ENCODE measurements at places on chromosomes 13 and 19.

DNA sequence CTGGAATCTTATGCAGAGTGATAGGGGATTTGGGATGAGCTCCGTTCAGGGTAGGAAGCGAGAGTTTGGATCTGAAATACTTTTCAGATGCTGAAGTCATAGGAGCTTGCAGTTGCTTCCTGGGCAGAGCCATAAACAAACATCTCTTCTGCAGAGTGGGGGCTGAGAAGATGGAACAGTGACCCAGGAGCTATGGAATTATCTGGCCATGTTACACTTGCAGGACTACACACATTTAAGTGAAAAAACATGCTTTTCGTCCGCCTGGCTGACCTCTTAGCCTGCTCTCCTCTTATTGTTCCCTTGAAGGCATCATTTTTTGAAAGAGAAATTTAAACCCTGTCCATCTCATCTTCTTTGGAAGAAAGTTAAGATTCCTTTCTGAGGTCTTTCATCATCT, 40.7 kb downstream of the PSG11 start:
- no peak for DNase-seq

DNA sequence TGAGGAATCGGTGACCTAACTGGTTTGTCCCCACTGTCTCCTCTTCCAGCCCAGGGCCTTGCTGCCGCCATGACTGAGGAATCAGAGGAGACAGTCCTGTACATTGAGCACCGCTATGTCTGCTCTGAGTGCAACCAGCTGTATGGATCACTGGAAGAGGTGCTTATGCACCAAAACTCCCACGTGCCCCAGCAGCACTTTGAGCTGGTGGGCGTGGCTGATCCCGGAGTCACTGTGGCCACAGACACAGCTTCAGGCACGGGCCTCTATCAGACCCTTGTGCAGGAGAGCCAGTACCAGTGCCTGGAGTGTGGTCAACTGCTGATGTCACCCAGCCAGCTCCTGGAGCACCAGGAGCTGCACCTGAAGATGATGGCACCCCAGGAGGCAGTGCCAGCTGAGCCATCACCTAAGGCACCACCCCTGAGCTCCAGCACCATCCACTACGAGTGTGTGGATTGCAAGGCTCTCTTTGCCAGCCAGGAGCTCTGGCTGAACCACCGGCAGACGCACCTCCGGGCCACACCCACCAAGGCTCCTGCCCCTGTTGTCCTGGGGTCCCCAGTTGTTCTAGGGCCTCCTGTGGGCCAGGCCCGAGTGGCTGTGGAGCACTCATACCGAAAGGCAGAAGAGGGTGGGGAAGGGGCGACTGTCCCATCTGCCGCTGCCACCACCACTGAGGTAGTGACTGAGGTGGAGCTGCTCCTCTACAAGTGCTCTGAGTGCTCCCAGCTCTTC, 2.7 kb downstream of the ZNF574 start:
- no peak for DNase-seq

DNA sequence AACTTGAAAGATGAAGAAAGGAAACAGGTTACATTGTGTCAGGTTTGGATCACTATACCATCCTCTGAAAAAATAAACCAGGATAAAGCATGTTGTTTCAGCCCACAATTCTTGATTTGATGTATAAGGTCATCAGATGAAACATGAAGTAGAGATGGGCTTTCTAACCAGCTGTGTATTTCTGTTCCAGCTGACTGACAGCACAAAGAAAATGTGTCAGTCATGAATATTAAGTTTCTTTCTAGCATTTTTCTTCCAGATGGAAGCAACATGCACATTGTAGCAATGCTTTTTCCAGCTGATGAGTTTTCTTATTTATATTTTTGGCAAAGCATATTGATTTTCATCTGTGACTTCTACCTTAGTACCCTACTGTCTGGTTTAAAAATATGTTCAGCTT, 199.6 kb downstream of the OXGR1 start:
- no peak for DNase-seq

GRCh38 chr13:20686863-20687579, 16.5 kb upstream of the IL17D start:
- DNase-seq = no peak

DNA sequence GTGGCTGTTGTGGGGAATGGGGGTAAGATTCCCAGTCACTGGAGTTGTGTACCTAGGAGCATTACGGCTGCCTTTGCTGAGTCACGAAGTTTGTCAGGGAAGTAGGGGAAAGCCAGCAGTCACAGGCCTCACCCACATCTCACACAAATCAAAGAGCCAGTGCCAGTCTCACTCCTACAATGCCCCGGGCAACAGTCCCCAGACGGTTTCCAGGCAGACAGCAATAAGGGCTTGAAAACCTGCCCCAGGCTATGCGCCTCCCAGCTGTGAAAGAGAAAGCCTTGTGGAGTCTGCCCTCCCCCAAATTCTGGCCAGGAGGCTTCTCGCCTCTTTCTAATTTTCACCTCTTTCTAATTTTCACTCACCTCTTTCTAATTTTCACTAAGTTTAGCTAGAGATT, 142.3 kb upstream of the EDNRB start:
- no peak for DNase-seq

GRCh38 chr13:24308068-24308445, 1.3 kb upstream of the C1QTNF9 start:
- peak; percentile 35 for DNase-seq

DNA sequence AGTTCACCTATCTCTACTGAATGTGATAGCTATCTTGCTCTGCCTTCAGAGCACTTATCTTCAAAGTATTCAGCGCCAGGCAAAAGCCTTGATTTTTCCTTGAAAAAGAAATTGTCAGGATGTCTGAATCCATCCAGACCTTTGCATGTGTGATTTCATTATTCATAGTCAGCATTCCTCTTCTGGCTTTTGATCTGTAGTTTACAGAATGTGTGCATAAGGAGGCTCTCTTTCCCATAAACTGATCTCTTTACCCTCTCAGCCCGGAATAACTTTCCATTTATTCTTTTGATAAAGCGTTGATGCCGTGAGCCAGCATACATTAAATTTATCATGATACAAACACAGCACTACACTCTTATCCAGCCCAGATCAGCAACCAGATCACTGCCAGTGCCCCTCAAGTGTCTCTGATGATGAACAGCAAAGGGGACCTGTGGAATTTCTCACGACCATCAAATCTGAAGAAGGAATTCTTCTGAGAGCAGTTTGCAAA, 130.8 kb downstream of the DNAJC15 start:
- no peak for DNase-seq

GRCh38 chr19:38849860-38850435, at the start of gene HNRNPL:
TSS of gene HNRNPL (minus strand) at chr19:38849986. CDS start at chr19:38849966, 20 bp downstream.
- peak; percentile 100 for DNase-seq

GRCh38 chr19:47598407-47599349, 10.3 kb upstream of the BICRA start:
- no peak for DNase-seq

DNA sequence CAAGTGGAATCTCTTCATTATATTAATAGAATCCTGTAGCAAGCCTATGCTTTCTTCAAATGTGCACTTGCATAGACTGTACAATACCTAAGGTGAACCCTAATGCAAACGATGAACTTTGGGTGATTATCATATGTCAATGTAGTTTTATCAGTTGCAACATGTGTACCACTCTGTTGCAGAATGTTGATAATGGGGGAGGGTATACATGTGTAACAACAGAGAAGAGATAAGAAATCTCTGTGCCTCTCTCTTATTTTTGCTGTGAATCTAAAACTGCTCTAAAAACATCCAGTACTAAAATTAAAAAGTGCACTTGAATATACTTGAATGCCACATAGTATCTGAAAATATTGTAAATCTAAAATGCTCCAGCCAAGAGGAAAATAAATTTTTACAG, 820.8 kb upstream of the MIR17HG start:
- DNase-seq = no peak

DNA sequence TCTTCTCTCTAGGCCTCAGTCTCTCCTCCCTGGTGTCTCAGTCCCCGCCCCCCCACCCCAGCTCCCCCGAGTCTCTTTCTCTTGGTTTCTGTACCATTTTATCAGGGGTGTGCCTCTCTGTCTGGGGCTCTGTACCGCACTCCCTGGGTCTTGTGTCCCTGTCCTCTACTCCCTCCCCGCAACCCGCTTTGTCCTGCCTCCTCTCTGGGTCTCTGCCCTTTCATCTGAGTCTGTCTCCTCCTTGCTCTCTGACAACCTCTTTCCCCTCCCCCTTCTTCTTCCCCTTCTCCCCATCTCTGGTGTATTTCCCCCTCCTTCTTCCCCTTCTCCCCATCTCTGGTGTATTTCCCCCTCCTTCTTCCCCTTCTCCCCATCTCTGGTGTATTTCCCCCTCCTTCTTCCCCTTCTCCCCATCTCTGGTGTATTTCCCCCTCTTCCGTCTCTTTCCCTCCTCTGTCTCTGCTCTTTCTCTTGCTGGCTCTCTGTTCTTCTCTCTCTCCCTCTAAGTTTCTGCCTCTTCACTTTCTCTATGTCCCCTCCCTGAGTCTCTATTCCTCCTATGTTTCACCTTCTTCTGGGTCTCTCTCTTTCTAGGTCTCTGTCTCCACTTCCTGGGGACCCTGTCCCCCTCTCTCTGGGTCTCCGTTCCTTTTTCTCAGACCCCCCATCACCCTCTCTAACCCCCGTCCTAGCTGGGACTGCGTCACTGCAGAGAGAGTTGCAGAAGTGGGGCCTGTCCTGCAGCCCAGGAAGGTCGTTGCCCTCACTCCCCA, 2.2 kb upstream of the KCNC3 start:
- DNase-seq = no peak

DNA sequence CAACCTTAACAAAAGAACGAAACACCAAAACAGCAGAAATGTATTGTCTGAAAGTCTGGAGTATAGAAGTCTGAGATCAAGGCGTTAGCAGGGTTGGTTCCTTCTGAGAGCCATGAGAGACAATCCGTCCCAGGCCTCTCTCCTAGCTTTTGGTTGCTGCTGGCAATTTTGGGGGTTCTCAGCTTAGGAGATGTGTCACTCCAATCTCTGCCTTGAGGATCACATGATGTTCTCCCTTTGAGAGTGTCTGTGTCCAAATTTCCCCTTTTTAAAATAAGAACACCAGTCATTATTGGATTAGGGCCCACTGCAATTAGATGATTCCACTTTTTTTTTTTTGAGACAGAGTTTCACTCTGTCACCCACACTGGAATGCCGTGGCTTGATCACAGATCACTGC, 10.1 kb downstream of the KCNN1 start:
- no peak for DNase-seq

- DNase-seq = no peak
These were observed 19.7 kb upstream of the CLN5 start for GRCh38 chr13:76971851-76972829.

- DNase-seq = no peak
These were observed 44.2 kb downstream of the WASF3 start for GRCh38 chr13:26601669-26602068.

DNA sequence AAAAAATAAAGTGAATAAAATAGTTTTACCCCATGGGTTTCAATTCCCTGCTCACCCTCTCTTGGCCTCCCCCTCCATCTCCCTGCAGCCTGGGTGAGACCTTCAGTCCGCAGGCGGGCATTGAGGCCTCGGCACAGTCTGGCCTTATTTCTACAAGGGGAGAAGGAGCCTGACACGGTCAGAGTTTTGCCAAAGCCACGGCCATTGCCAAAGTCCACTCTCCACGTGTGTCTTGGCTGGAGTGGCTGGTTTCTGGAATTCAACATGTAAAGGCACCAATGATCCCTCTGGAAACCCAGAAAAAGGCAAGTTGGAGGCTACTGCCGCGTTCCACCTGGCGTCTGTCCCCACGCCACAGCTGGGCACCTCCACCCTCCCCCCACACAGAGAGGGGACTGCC, 43.4 kb upstream of the SPACA7 start:
- no peak for DNase-seq

GRCh38 chr19:4986471-4986891, 17.6 kb downstream of the KDM4B start:
- no peak for DNase-seq

DNA sequence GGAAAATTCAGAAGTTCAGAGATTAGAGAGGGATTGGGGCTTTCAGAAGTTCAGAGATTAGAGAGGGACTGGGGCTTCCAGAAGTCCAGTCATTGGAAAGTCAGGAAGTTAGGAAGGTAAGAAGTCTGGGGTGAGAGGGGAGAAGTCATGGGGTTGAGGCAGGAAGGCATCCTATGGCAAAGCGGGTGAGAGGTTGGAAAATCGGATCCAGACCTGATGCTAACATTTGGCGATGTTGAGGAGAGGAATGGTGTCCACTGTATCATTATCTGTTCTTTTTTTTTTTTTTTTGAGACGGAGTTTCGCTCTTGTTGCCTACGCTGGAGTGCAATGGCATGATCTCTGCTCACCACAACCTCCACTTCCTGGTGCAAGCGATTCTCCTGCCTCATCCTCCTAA, 11.1 kb downstream of the SYT3 start:
- DNase-seq = no peak

DNA sequence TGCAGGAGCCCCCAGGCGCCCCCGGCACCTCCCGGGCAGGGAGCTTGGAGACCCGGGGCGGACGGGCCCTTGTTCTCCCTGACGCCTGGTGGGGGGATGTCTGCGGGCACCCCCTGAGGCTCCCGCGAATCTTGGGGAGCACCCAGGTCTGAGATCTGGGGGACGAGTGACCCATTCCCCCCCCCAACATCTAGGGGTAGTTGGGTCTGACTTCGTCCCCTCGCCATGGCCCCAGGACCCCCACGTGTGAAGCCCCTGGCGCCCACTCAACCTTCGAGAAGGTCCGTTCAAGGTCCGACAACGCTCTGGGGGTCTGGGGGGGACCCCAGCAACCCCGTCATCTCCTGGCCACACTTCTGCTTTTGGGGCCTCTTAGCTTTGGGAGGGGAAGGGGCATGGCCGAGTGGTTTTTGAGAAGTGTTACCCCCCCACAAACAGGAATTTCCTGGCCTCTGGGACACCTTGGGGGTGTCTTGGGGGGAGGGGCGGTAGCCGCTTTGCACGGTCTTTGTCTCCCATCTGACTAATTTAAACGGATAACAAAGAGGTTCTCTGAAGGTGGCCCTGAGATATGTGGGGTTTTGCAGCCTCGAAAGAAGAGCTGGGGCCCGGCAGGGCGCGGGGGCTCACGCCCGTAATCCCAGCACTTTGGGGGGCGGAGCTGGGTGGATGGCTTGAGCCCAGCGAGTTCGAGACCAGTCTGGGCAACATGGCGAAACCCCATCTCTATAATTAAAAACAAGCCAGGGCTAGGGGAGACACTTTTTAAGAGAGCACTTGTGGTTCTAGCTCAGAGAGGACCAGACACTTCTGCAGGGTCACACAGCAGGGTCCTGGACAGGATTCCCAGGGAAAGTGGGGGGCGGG, 608 bp downstream of the CNN2 start:
- DNase-seq = no peak

- no peak for DNase-seq
These were observed 14.7 kb downstream of the CILP2 start for GRCh38 chr19:19552798-19553197.

- no peak for DNase-seq
These were observed 53.6 kb downstream of the GATAD2A start for GRCh38 chr19:19459073-19459472.

- DNase-seq = no peak
These were observed 18.8 kb downstream of the HIPK4 start for GRCh38 chr19:40370997-40371801.
